SK-N-DZ (cell line): ENCODE measurements at places on chromosomes 6 and 20.

DNA sequence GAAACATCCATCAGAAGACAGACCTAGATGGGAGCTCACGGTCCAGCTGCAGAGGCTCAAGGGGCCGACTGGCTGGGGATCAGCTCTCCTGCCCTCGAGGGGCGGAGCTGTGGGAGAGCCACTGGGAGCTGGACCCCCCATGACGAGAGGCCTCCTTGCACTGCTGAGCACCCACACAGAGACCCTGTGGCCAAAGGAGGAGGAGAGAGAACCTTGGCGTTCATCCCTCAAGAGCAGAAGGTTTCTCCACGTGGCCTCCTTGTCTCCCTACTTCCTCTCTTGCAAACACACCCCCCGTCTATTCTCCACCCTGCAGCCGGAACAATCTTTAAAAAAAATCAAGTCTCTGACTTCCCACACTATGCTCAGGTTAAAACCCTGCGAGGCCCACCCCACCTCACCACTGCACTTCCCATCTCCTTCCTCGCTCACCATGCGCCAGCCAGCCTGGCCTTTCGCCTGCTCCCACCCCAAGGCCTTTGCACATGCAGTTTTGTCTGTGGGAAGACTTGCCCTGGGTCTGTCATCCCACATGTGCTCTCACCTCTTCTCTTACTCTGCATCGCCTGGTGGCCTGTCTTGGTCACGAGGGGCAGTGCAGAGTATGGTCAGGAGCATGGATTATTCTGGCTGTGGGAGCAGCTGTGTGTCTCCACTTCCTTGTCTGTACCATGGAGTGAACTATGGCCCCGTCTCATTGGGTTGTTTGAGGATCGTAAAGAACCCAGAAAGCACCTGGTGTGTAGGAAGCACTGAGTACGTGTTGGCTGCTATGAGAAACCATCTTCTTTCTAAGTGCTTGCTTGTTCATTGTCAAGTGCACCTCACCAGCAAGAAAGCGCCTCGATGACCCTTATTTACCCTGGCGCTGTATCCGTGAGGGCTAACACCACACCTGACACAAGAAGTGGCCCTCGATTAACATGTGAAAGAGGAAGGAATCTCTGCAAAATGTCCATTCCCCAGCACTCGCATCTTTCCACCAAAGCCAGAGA is 32.9 kb downstream of the PMEPA1 start:
- no peak for DNase-seq

DNA sequence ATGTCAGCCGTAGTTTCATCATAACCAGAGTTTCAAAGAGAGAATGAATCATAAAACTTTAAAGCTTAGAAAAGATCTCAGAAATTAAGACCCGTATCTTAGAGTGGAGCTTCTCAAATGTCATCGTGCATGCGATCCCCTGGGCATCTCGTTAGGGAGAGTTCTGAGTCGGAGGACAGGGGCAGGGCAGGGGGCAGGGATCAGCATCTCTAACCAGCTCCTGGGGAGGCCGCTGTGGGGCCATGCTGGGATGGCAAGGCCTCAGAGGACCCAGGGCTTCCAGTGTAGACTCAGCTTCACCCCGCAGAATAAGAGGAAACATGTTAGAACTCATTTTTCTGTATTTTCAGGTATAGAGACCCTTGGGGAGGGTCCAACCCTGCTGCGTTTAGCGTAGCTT is 72.0 kb upstream of the AFDN start:
- DNase-seq = no peak

GRCh38 chr6:44456070-44456965 is 68.8 kb downstream of the CDC5L start:
- peak; percentile 69 for DNase-seq

- DNase-seq = no peak
These were observed 29.7 kb downstream of the RREB1 start for GRCh38 chr6:7137335-7138045.

DNA sequence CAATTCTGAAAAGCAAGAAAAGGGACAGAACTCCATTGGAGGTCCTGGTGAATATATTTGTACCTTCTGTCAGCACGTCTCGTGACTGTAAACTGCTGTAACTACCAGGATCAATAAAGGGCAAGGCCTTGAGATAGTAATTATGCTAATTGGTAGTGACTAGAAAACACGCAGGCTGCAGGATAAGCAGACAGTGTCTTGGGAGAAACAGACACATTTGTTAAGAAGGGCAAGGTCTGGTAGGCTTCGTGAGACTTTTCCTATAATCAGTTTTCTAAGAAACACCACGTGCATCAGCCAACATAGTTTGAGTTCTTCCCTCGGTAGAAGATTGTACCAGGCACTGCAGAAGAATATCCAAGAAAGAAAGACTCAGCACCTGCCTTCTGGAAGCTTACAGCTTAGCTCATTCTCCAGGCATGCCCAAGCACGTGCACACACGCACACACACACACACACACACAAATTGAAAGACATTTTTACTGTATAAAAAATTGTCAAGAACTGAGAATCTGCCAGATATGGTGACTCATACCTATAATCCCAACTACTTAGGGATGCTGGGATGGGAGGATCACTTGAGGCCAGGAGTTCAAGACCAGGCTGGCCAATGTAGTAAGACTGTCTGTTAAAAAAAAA is 167.0 kb upstream of the SASH1 start:
- no peak for DNase-seq

GRCh38 chr6:46011188-46012085 is 4.2 kb downstream of the CLIC5 start:
- no peak for DNase-seq

GRCh38 chr6:85866370-85866730 is 223.7 kb upstream of the SYNCRIP start:
- no peak for DNase-seq

GRCh38 chr6:133682506-133683307 is 206.2 kb upstream of the TCF21 start:
- no peak for DNase-seq

- DNase-seq = no peak
These were observed 5.2 kb downstream of the TNNC2 start for GRCh38 chr20:45821947-45822346.

DNA sequence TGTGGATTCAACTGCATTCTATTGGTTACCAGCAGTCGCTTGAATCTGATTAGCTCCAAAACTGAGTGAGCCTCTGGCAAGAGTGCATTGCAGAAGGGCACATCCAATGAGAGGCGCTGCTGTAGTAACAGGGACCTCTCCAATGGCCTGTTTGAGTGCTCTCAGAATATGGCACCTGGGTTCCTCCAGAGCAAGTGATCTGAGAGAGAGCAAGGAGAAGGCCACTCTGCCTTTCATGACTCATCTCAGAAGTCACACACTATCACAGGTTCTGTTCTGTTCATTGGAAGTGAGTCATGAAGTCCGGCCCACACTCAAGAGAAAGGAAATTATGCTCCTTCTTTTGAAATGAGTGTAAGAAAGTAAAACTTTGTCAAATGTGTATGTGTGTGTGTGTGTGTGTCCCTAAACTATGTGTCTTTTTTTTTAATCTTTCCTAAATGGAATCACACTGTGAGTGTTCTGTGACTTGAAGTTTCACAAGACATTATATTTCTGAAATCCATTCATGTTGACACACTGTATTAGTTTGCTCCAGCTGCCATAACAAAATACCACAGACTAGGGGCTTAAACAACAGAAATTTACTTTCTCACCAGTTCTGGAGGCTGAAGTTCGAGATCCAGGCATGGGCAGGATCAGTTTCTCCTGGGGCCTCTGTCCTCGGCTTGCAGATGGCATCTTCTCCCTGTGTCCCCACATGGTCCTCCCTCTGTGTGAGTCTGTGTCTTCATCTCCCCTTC is 138.3 kb upstream of the CDYL start:
- no peak for DNase-seq

DNA sequence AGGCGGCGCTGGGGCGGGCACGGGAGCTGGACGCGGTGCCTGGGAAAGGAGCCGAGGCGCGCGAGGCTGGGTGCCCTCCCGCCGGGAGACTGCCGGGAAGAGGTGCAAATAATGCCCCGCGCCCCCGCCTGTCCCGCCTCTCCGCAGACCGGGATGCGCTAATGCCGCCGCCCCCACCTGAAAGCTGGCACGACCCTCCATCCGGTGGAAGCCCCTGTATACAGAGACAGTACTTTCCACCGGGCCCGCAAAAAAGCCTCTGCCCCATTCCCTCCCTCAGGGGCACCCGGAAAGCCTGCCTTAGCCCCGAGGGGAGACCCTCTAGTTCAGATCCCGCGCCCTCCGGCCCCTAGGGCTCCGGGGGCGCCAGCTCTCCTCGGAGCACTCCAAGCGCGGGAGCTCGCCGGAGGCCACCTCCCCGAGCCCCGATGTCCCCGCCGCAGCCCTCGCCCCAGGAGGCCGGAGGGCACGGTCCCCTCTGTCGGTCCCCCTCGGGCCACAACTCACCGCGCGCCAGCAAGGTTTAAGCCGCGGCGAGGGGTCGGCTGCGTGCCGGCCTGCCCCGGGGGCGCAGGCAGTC is 1.2 kb downstream of the GRM4 start:
- DNase-seq = no peak

DNA sequence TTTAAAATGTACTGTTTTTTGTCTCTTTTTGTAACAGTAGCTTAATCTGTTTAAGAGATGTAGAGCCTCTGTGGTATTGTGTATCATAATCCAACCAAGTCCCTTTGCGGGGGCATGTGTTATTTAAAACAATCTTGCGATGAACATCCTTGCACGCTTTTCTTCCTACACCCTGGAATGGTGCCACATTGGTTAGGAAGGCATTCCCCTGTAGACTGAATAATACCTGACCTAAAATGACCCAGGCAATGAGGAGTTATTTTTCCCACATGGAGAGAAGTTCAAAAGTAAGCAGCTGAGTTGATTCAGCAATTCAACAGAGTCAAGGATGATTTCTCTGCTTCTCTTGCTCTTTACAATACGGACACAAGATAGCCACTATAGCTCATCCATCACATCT is 142.0 kb upstream of the PMEPA1 start:
- no peak for DNase-seq

GRCh38 chr6:145813285-145814034 is 1.1 kb downstream of the FBXO30 start:
- no peak for DNase-seq

DNA sequence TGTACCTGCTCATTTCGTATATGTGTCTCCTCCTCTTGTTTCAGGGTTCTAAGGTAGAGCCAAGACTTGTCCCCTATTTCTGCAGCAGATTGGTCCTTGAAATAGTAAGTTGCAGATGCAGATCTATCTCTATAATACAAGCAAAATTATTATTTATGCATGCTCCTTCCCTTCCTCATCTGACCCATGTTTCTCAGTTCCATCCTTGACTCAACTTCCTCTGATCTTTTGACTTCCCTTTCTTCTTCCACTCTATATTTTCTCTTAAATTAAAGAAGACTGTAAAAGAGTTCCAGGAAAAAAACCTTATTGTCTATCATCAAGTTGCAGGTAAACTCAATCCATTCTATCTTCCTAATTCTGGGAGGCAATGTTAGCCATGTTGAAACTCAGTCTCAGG is 23.7 kb downstream of the PLA2G7 start:
- no peak for DNase-seq

- DNase-seq = no peak
These were observed 11.7 kb downstream of the SLC23A2 start for GRCh38 chr20:4989570-4989969.

GRCh38 chr20:36217226-36217625 is 19.1 kb upstream of the AAR2 start:
- no peak for DNase-seq

GRCh38 chr6:142433419-142433818 is 131.6 kb downstream of the ADGRG6 start:
- DNase-seq = no peak

- DNase-seq = no peak
These were observed 235.1 kb downstream of the FNDC1 start for GRCh38 chr6:159404296-159404695.

DNA sequence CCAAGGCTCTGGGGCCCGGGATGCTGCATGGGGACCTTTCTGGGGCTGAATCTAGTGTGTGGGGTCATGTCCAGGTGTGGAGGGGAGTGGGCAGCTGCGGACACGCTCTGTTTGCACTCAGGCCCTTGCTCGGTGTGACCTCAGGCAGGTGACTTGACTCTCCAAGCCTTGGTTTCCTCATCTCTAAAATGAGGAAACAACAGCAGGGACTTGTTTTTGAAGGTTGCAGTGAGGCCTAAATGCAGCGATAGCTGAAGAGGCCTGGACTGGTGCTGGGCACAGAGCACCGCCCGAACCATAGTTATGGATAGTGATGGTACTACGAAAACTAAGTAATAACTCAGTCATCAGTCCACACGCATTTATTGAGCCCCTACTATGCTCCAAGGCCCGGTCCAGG is 91.8 kb downstream of the NOL4L start:
- no peak for DNase-seq

GRCh38 chr6:142279350-142280180 is 22.2 kb upstream of the ADGRG6 start:
- DNase-seq = no peak

DNA sequence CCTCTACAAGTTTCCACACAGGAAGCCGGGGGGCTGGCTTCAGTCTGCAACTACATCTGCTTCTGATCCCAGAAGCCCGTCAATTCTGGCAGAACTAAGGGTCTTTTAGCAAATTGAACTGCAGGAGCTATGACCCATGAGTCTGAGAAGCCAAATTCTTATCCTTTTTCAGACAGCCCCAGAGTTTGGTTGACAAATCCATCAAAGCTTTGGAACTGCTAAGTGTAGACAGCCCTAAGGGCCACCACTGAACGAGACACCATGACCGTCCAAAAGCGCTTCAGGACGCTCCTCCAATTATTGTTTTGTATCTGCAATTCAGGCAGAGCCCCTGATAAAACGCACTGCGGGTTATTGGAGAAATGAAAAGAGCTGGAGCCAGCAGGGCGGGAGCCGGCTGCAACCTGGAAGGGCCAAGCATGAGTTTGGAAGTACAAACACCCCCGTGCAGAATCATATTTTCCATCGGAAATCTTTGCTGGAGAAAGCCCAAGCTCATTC is 67.1 kb downstream of the GNAS-AS1 start:
- no peak for DNase-seq

- DNase-seq = no peak
These were observed 11.3 kb downstream of the GINS1 start for GRCh38 chr20:25418776-25419175.

DNA sequence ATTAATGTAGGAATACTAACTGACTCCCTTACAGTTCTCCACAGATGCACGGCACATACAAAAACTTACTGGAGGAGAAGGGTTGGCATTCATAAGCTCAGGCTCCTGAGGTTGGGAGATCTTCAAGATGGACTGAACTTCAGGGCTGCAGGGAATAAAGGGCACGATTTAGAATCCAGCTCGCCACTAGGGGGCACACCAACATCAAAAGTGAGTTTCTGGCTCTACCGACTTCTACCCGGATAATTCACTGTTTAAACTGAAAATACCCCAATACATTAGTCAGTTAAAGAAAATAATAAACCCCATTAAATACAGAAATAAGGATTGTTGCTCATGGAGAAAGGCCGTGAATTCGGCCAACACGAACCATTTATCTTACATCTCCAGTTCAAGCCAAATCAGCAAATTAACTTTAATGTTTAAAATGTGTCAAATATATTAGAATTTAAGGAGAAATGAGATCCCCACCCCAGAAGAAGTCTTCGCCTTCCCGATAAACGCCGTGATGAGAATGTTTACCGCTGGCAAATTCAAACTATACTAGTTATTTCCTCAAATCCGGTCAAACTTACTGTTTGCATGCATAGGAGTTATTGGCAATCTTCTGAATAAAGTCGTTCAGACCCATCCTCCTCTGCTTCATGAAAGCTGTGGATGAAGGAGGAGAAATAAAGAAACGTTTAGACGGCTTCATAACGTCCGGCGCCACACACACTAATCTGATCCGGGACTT is 121.7 kb upstream of the SLC2A12 start:
- DNase-seq = peak; percentile 68
